NCI-H187 (cell line): ENCODE measurements at places on chromosomes 7 and 10.

GRCh38 chr7:64183126-64183742 is 23.8 kb upstream of the ZNF735 start:
- DNase-seq, result no peak

DNA sequence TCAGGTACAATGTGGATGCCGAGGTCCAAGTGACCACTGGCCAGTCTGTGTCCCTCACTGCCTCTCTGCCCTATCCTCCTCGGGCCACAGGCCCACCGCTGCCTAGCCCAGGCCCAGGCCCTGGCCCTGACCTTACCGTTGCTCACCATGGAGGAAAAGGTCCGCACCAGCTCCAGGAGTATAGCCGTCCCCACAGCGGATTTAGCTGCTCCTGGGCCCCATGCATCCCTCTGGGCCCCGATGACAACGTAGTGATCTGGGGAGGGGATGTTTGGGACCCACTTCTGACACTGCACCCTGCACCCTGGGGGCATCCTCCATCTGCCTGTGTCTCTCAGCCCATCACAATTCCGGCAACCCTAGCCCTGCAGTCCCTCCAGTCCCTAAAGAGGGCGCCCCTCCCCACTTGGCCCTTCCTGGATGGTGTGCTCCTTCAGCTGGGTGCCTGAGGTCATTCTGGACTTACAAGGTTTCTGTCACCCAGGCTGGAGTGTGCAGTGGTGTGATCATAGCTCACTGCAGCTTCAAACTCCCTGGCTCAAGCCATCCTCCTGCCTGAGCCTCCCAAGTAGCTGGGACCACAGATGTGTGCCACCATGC is 12.1 kb downstream of the TFR2 start:
- DNase-seq, result no peak

GRCh38 chr10:87734987-87735827 is 75.5 kb downstream of the PAPSS2 start:
- DNase-seq, result no peak

DNA sequence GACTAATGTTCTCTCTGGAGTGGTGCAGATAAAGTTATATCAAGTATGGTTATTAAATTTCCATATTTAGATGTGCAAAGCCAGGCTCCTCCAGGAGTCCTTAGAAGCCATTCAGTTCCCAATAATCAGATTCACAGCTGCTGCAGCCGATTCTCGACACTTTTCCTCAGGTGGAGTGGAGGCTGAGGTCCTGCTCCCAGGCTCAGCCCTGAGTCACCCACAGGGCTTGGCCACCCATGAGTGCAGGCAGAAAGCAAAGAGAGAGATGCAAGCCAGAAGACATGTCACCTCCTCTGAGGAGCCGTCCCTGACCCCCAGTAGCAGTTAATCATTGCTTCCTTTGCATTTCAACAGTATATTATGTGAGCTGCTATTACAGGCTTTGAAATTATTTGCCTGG is 36.3 kb upstream of the NANOS1 start:
- no peak for DNase-seq

DNA sequence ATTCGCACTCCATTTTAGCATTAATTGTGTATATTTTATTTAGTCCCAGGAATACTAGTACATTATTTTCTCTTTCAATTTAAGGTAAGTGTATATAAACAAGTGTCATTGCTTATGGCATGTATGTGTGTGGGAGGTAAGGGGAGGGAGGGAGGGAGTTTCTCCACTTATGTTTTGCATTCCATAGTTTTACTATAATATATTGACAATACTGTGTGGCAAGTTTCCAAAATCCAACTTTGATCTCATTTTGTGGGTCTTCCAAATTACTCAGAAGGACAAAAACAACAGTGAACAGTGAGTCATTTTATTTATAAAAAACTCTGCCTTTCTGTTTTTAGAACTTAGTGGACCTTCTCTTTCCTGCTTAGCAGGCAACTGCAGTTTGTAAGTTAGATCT is 102.3 kb upstream of the SEMA3E start:
- no peak for DNase-seq

GRCh38 chr7:132564090-132564489 is 12.2 kb downstream of the PLXNA4 start:
- DNase-seq, result no peak

DNA sequence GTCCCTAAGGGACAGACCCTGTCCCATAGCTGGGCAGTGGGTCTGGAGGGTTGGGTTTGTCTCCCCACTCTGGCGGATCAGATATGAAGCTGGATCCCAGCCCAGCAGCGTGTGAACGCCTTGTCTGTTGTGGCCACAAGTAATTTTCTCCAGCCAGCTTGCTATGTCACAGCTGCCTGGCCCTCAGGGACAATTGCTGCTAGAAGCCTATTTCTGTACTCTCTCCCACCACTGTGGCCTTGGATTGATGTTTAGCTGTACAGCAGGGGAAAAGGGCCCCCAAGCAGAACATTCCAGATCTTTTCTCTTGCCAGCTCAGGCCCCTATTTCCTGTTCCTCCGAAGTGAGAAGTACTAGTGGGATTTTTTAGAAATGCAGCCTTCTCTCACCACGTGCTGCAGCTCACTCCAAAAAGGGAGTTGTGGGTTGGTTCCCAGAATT is 53.5 kb upstream of the WAC start:
- DNase-seq, result no peak

GRCh38 chr10:71836596-71836974 is 14.5 kb downstream of the PSAP start:
- DNase-seq, result no peak

- DNase-seq, result no peak
Measured at GRCh38 chr10:131019696-131020095, 291.8 kb downstream of the TCERG1L start.

DNA sequence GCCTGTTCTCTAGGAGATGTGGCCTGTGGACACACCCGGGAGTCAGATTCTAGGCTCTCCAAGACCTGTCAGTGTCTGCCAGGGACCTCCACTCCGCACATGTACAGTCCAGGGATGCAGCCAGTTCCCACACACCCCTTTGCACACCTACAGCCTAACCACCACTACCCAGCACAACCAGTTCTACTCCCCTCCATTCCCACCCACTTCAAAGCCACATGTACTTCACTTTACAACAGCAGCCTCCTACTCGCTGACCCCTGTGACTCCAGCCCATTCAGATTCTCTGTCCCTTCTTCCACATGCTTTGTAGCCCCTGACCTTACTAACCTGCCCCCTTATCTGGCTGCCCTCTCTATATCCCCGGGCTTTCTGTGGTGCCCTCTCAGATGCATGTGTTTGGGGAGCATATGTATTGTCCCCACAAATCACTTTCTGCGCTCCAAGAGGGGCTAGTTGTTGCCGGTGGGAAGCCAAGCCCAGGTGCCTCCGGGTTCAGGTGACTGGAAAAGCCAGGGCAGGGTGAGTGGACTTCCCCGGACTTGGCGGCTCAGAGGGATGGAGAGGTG is 7.2 kb downstream of the LBX1 start:
- DNase-seq, result no peak

- DNase-seq, result no peak
Measured at GRCh38 chr10:74011017-74011416, 13.1 kb downstream of the VCL start.

GRCh38 chr10:99993701-99994689 is 15.8 kb downstream of the DNMBP start:
- peak; percentile 39 for DNase-seq

DNA sequence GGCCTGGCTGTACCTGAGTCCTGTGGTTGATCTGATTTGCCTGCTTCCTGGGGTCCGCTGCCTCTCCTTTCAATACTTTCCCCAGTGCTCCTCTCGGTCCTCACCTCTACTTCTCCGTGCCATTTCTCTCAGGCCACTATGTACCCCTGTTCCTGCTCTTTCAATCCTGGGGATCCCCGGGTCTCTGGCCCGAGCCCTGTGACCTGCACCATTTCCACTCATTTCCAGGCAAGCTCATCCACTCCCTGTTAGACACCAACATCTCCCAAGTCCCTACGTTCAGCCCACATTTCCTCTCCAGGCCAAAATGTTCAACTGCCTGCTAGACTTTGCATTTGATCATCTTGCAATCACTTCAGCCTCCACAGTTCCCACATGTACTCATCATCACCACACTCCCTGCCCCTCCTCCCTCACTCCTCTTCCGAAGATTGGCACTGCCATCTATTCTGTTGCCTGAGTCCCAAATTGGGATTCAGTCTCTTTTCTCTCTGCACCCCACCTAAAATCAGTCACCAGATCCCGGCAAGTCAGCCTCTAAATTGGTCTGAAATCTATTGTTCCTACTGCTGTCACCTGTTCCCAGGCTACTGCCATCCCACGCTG is 34.4 kb upstream of the ZMIZ1 start:
- no peak for DNase-seq

DNA sequence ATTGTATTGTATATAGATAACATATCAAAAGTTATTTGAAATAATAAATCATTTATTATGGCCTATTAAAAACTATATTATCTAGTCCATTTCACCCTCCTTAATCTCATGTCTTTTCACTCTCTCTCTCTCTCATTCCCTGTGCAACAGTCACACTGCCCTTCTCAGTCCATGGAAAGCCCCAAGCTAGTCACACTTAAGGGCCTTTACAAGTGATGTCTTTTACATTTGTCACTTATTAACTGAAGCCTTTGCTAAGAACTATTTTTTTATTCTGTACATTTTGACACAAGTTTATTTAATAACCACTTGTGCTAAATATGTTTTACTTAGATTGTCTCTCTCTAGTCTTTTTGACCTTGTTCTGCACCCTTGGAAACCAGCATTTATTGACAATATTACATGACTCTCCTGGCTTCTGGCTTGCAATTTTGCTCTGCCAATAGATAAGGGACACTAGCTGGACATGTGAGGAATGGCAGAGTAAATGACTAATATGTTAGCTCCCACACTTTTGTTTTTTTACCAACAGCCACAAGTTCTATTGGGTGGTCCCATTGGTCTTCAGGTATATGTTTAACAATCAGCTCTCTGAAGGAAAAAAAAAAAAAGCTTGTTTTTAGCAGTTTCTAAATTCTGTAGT is 706.8 kb upstream of the POT1 start:
- DNase-seq, result no peak

- DNase-seq, result no peak
Measured at GRCh38 chr10:35398908-35399307, 62.6 kb downstream of the CCNY start.

DNA sequence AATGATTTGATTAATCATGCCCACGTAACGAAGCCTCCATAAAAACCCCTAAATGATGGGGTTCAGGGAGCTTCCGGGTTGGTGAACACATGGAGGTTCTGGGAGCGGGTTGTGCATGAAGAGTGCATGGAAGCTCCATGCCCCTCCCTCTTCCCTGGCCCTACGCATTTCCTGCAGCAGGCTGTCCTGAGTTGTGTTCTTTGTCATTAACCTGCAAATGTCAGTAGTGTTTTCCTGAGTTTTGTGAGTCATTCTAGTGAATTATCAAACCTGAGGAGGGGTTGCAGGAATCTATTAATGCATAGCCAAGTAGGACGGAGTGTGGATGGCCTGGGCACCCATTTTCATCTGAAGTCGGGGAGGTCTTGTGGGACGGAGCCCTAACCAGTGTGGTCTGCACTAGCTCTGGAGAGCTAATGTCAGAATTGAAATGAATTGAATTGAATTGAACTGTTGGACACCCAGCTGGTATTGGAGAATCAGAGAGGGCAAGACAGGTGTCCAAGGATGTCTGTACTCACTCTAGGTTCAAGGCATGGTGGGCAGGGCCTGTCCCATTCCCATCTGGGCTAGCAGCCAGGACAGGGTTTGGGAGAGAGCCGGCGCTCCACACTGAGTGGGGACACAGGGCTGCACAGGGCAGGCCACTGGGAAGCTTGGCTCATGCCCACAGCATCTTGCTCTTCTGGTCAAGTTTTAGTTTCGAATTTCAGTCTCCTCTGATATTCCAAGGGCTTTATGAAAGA is 22.3 kb upstream of the ARHGAP22 start:
- no peak for DNase-seq

GRCh38 chr10:118958984-118959925 is 70.3 kb upstream of the NANOS1 start:
- no peak for DNase-seq

- DNase-seq, result peak; percentile 3
Measured at GRCh38 chr7:29853789-29854188, 47.5 kb downstream of the WIPF3 start.

DNA sequence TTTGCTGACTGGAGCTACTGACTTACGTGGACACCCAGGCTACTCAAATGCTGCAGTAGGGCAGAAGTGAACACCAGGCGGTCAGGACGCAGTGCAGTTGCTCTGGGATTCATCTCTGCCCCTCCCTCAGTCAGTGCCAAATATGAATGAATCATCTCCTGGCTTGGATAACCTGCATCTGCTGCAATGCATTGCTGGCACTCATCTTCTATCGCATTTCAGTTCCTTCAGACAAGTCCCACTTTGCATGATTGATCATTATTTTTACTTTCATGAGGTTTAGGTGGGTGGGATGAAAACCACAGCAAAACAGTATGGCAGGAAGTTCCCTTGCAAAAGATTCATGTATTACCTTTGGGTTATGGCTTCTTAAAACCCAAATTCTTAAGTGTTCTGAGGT is 224.6 kb upstream of the NRP1 start:
- DNase-seq, result no peak
